Amniotic epithelial cell (primary cell): ENCODE measurements at places on chromosomes 1 and 21.

DNA sequence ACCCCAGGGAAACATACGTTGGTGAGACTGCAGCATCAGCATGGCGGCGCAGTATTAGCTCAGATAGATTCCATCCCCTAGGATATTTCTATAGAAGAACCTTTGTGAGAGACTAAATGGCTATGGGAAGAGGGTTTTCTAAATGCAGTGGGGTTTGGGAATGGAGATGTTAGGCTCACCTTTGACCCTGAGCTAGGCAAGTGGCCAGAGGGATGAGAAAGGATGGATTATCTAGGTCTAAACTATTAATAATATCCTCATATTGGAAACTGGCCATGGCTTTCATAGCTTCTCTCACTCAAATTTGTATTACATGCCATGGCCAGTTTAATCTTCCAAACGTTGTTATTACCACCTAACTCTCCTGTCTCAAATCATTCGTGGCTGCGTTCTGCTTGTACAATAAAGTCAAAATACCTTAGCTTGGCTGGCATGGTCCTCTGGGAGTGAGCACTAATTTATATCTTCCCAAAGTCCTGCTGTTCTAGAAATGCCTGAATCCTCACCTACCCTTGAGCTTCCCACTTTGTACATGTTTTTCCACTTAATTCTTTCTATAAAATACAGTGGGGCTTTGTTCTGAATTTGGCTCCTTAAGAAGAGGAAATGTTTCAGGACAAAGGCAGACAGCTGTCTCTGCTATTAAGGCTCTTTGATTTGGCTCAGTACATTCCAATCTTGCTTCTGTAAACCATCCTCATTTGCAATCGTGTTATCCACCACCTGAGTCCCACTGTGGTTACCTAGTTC, 31.0 kb upstream of the COG2 start:
- no peak for DNase-seq

DNA sequence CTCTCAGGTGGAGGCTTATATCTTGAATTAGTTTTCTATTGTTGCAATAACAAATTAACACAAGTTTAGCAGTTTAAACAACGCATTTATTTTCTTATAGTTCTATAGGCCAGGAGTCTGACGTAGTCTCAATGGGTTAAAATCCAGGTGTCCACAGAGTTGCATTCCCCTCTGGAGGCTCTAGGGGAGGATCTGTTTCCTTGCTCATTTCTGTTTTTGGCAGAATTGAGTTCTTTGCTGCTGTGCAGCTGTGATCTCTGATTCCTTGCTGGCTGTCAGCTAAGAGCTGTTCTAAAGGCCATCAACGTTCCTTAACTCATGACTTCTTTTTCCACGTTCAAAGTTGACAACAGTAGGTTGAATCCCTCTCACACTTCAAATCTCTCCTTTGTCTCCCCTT, 31.8 kb downstream of the S100A10 start:
- no peak for DNase-seq

DNA sequence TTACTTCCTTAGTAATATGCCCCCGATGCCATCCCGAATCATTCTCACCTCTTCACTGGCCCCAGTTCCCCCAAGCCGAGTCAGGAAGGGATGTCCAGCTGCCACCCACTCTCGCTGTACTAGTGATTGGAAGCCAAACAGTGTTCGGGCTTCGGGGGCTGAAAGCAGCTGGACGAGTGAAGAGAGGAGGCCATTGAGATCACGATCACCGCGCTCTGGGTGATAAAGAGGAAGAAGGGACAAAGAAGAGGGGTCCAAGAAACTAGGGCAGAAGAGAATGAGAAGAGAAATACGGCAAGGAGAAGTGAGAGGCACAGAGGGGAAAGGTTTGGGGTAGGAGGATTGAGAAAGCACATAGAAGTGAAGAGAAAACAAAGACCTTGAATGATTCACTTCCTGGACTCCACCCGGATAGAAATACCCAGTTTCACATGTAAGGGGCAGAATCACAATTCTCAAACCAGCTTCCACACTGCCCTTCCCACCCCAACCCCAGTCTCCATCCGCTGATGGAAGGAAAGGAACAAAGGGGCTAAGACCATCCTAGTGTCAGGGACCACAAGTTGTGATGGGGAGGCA, 3.7 kb upstream of the SF3B4 start:
- DNase-seq, result no peak

GRCh38 chr21:37224861-37225839, 42.0 kb downstream of the VPS26C start:
- DNase-seq, result no peak

GRCh38 chr1:1833456-1833855, 55.2 kb upstream of the NADK start:
- DNase-seq, result no peak

GRCh38 chr1:89672489-89673183, 39.7 kb downstream of the LRRC8C start:
- no peak for DNase-seq

DNA sequence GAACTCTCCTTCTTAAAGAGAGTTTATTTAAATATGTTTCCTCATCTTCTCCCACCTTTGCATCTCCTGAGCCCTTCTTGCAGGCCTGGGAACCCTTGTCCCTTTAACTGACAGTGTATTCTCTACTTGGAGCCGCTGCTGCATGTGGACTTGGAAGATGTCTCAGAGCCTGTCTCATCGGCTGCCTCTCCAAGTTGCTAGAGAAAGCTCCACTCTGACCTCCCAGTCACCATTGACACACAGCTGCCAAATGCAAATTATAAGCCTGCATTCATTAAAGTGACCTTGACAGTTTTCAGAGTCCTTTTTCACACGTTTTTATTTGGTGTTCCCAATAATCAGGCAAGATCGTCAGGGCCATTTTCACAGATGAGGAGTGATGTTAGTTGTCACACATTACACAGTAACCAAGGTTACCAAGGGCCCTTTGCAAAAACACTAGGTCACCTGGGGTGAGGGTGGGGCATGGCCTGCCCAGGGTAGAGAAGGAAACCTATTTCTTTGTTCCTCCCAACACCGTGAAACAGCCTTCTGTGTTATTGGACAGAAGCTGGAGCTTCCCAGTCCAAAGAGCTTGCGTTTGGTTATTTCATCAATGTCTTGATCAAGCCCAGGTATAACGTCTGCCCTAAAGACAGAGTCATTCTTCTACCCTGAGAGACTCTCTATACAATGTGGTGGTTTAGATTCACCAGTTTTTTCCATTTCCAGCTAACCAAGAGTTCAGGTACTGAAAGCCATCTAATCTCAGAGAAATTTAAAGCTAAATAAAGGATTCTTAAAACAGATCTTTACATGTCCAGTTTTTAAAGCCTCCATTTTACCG, 164.1 kb downstream of the GALNT2 start:
- no peak for DNase-seq
